ENCODE measurements at places on chromosomes 2 and 18.

DNA sequence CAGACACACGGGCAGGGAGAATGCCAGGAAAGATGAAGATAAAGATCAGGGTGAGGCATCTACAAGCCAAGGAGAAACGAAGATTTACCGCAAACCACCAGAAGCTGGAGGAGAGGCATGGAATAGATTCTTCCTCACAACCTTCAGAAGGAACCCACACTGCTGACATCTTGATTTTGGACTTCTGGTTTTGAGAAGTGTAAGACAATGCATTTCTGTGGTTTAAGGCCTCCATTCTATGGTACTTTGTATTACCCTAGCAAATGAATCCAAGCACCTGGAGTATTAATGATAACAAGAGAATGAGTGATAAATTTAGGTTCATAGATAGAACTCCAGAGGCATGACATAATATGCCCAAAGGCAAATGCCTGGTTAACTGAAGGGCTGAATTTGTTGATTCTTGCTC lies 11.8 kb upstream of the FN1 start:
- DNase-seq: no peak

- DNase-seq: no peak
These were observed 372.0 kb downstream of the KCNJ3 start for GRCh38 chr2:155070489-155070888.

DNA sequence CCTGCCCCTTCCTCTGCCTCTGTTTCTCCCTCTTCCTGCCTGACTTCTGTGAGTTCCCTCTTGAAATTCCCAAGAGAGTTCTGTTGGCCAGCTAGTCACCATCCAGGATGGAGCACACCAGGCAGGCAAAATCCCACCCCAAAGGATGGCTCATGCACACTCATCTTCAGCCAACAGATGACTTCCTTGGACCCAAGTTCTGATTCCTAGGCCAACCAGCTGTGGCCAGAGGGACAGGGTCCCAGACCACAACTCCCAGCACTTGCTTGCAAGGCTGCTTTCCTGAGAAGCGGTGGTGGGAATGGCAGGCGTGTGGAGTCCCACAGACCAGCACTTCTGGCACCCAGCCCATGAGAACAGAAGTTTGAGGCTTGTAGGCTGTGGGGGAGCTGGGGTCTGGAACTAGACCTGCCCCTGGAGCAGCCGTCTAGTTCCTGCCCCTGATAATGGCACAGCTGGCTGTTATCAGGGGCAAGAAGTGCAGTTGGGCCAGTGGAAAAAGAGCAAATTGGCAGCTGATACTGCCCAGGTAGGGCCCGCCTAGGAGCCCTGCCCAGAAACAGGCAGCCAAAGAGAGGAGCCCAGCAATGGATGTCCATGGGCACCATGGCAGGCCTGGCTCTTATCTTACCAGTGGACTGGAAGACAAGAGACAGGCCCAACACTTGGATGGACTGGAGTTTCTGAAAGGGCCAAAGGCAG lies 56.7 kb downstream of the CYP26B1 start:
- DNase-seq: no peak

- DNase-seq: no peak
These were observed 502.0 kb downstream of the SLC4A3 start for GRCh38 chr2:220129391-220129790.

DNA sequence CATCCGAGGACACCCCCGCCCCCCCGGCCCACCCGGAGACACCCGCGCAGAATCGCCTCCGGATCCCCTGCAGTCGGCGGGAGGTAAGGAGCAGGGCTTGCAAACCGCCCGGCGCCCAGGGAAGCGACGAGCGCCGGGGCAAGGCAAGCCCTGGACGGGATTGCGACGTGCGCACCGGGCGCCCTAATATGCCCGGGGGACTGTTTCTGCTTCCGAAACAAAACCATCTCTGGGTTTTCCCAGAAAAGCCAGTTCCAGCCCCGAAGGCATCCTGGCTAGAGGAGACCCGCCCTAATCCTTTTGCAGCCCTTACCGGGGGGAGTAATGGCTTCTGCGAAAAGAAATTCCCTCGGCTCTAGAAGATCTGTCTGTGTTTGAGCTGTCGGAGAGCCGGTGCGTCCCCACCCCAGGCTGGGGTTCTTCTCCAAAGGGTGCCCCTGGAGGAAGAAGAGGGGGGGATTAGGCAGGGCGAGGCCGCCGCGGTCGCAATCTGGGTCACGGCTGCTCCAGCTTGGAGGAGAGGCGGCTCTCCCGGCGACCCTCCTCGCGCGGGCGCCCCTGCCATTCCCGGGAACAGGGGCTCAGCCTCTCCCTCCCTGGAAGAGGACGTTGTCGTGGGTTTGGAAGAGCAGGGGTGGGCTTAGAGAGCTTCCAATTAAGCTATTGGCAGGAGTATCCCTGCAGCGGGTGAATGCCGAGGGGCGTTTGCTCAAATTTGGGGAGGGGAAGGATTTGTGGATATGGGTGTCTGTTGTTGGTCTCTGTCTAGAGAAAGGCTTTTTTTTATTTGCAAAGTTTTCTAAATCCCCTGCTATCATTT lies 521 bp downstream of the MYCN start:
- DNase-seq: no peak

- DNase-seq: no peak
These were observed 125.3 kb downstream of the TWIST2 start for GRCh38 chr2:238973038-238973739.

- no peak for DNase-seq
These were observed 33.1 kb downstream of the NGEF start for GRCh38 chr2:232979871-232980461.

- no peak for DNase-seq
These were observed 33.7 kb upstream of the NFE2L2 start for GRCh38 chr2:177298191-177298590.

DNA sequence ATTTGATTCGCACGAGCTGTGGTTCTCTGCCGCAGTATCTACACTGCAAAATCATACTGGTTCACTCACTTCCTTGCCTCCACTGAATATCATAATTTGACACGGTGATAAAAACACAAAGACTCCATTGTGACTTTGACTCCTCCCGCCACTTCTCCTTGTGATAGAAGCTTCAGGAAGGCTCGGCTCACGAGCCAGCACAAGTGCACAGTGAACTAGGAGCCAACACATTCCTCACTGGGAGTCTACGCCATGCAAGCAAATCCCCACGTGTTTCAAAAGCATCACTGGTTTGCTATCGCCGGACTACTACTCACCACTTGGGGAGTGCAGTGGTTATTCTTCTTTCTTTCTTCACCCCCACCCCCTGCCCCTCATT lies 293.3 kb upstream of the PARD3B start:
- no peak for DNase-seq

GRCh38 chr2:46812361-46813019 lies 103.1 kb downstream of the MCFD2 start:
- DNase-seq: no peak

GRCh38 chr2:28352610-28353195 lies 40.0 kb upstream of the FOSL2 start:
- no peak for DNase-seq

DNA sequence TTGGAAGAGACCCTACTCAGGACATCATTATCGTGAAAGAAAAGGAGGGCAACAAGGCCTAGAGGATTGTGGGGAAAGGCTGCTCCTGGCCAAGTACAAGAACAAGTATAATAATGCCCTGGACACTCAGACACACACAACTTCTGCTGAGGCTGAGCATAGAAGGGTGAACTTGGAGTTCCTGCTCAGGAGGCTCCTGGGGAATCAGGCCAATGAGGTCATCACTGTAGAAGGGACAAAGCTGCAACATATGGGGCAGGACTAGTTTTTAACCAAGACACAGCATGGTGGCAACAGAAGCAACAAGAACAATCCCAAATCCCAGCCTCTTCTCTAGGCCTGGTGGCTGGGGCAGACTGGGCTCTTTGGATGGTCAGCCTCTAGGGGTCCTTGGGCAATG lies 102.6 kb downstream of the POLR1A start:
- no peak for DNase-seq

DNA sequence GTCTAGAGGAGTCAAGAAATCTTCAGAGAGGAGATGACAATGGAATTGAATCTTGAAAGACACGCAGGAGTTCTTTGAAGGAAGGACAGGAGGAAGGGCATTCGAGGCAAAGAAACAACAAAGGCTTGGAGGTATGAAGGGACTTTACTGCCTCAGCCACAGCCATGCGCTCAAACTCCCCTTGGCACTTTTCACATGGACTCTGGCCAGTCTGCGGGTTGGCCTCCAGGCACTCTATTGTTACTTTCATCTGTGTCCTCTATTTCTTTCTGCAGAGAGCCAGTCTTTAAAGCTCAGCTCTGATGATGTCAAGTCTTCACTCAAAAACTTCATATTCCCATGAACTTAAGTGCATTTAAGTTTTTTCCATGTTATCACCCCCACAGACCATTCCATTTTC lies 95.4 kb downstream of the ZAP70 start:
- no peak for DNase-seq

DNA sequence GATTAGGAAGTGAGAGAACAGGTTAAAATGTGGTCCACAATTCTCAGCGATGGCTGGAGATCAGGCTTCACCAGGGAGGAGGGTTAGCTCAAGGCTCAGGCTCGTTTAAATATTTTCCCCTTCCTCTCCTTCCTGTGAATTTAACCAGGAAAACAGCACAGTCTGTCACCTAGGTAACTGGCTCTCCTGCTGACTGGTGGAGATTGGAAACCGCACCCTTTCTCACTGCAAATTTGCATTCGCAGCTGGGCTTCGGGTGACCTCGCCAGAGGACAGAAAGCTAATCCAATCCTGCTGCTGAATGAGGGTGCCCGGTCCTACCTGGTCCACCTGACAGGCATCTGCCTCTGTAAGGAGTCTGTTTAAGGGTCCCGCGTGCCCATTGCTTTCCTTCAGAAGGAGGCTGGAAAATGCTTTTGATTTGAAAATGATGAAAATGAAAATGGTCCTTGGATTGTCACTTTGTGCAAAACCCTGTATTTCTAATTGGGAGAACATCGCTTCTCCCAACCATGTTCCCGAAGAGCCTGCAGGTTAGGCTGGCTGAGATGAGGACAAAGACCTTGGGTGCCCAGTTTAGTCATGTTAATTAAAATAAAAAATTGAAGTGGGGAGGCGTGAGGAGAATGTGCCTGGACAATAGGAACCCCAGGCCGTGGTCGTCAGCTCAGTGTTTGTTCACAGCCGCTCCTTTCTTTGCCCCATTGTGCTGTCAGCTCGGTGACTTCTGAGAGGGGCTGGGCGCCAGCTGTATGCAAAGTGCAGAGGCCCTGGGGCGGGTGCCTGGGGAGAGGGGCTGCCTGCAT lies 43.4 kb upstream of the MTCL1 start:
- DNase-seq: no peak

DNA sequence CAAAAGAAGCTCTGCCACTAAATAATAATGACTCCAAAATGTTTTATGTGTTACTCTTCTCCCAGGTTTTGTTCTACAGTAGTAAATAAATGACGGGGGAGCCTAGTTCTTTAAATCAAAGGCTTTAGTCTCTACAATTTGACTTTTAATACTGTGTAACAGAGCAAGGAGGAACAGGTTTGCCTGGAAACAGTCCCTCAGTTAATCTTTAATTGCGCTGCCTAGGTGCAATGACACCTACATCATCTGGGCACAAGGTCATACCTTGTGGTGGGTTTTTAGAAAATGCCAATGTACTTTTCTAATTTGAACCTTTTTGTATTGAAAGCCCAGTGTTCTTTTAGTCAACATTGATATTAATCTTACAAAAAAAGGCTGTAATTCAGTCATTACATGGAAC lies 287.3 kb upstream of the SETBP1 start:
- DNase-seq: no peak

DNA sequence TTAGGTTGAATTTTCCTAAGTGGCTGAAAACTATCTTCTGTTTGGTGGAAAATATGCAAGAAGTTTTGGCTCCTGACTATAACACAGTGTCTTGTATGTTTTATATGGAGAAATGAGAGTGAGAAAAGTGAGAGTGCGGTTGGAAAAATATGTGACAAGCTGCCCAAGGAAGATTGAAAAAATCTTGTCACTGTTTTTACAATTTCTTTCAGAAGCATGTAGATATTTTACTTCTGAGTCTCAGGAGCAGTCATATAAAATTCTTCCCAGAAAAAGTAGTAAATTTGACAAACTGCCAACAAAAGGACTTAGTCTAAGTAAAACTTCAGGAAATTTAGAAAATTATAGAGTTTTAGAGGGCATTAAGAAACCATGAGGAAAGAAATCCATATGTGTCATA lies 19.4 kb upstream of the RMND5A start:
- DNase-seq: no peak

GRCh38 chr2:59866436-59866835 lies 687.0 kb downstream of the BCL11A start:
- DNase-seq: no peak

DNA sequence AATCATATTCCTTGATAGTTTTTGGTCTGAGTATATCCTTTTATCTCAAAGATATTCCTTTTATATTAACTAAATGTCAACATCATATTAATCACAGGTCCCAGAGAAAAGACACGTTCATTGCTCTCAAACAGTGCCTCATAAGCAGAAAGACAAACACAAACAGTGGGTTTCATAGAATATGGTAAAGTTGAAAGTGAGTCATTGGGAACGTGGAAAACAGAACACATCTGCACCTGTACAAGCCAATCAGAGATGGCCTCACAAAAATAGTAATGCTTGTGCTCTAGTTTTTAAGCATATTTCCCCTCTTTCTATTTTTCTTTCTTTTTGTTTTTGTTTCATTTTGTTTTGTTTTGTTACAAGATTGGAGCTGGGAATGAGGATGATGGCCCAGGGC lies 328.4 kb upstream of the MAP2 start:
- no peak for DNase-seq

DNA sequence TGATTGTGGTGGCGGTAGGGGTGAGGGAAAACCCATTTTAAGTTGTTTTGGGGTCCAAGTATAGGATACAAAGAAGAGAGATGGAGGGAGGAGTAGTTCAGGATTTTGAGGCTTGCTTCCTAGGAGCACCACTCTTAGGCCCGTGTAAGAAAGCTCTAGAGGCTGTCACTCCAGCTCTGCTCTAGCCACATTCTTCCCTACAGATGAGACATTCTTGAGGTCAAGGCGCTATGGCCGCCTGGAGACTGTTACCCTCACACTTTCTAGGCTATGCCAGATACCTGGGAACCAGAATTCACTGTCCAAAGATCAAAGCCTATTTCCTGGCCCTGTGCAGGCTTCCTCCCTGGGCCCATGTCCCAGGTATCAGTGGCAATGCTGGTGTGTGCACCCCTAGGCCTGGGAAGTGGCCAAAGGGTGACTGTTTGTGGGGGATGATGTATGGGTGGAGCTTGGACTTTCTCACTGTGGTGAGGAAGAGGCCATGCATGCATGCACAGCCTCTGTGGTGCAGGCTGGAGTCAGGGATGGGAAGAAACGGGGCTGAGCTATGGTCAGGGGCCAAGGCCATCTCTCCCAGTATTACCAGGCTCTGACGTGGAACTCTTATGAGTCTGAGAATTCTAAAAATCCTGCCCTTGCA lies 7.0 kb upstream of the TTL start:
- DNase-seq: no peak
